Right lung (tissue), 10 donors: ENCODE measurements at places on chromosomes 4 and X. TPM values are rescaled to one million over a fixed set of nuclear protein-coding genes. Genes with fewer than 3 reads are reported as not detected.

DNA sequence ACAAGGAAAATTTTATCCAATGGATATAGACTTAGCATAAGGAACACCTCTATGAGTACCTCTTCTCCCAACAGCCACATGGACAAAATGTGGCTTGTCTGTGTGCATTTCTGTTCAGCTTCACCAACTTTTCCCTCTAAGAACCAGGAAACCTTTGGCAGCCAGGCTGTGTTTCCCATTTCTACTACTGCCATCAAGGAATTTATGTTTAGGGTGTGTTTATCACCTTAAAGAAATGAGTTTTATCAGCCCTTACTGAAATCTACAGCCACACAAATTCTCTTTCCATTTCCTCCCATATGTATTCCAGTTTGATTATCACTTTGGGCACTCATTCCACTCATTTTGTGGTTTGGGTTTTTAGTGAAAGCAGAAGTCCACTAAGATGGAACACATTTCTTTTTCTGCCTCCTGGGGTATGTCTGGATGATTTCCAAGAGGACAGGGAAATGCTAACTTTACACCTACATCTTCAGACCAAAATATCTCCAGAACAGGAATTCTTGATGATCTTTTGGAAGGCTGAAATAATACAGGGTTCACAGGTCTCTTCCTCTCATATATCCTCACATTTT is 82.6 kb upstream of the MAOA start:
- DNase-seq = no peak

GRCh38 chr4:106584337-106584989 is 215.9 kb upstream of the GIMD1 start:
- no peak for DNase-seq

The MAOB gene
- polyA plus RNA-seq = 10.9 TPM

DNA sequence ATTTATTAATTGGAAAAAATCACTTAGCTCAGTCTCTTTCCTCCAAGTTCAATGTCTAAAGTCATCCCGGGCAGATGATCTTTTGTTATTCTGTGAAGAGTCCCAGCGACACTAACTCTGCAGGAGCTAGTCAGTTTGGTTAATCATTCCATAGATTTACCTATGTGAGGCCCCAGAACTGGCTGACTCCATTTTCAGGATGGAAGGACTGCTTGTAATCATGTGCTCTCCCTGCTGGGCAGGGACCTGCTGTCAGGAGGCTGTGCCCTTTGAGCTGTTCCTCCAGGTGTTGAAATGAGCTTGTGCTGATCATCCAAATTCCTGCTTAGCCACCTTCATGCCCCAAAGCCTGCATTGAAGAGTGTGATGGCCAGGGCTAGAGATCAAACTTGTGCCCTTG is 169.8 kb downstream of the NHS start:
- DNase-seq = no peak
